Activated T-helper 17 cell treated with anti-CD3 and anti-CD28 coated beads, Interleukin-2, amount 50 U/mL, for 72 hours (primary cell): ENCODE measurements at places on chromosomes 12 and 14.

DNA sequence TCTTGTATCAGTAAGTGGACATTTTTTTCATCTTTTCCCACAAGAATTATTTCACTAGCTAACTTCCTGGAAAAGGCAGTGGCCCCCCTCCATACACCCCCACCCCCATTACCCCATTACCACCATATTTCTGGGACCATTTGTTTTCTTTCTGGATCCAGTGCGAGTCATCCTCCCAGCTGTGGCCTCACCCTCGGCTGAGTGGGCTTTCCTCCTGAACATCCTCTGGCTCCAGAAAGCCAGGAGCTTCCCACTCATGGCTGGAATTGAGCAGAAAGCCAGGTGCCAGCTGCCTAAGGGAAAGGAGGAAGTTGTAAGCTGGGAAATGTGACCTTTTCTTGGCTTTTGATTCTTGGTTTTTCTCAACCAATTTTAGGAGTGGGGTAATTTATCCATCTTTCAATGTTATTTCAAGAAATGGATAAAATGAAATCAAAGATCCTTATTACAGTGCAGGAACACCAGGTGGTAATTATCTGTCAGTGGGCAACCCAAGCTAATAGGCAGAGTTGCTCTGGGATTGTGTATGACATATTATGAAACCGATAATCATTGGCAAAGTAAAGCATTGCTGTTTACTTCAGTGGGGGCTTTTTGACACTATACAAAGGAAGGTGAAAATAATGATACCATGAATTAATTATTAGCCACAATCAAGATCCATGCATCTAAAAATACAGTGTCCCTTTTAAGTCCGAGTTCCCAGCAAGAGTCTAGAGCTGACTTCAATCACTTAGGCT is 124.6 kb downstream of the KICS2 start:
- no peak for ATAC-seq

DNA sequence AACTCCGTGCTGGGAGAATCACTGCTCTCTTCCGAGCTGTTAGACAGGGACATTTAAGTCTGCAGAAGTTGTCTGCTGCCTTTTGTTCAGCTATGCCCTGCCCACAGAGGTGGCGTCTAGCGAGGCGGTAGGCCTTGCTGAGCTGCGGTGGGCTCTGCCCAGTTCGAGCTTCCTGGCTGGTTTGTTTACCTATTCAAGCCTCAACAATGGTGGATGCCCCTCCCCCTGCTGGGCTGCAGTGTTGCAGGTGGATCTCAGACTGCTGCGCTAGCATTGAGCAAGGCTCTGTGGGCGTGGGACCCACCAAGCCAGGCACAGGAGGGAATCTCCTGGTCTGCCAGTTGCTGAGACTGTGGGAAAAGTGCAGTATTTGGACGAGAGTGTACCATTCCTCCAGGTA is 43.7 kb downstream of the GPR137C start:
- ATAC-seq, result no peak

GRCh38 chr12:53866727-53867126 is 71.9 kb upstream of the HOXC13 start:
- no peak for ATAC-seq

GRCh38 chr12:45794422-45794821 is 64.9 kb downstream of the ARID2 start:
- ATAC-seq, result no peak

DNA sequence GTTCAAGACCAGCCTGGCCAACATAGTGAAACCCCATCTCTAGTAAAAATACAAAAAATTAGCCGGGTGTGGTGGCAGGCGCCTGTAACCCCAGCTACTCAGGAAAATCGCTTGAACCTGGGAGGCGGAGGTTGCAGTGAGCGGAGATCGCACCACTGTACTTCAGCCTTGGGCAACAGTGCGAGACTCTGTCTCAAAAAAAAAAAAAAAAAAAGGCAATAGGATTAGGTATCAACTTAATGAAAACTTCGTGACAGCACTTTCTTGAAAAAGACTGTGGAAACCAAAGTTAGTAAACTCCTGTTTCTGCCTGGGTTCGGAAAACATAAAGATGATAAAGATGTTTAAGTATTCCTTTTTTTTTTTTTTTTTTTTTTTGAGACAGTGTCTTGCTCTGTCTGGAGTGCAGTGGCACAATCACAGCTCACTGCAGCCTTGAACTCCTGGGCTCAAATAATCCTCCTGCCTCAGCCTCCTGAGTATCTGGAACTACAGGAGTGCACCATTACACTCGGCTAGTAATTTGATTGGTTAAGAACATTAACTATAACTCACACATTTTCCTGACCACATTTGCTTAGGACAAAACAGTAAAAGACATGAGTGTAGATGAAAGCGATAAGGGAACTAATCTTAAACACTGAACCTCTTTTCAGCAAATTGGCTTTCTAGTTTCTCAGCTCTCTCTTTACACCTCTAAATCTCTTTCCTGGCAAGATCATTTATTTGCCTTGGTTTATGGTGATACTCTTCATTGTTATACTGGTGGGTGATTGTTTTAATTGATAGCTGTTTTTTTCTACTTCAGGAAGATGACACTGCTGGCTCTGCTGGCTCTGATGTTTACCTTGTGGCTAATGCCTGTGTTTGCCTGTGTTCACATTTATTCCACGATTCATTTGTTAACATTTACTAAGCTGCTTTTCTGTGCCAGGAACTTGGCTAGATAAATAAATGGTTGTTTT is 15.8 kb downstream of the HIF1A start:
- peak; percentile 20 for ATAC-seq

- ATAC-seq, result no peak
Observed at GRCh38 chr14:49008363-49008762, 577.8 kb downstream of the RPS29 start.

GRCh38 chr14:104709387-104710039 is 14.5 kb upstream of the ADSS1 start:
- no peak for ATAC-seq

GRCh38 chr12:108838194-108839017 is 19.0 kb downstream of the SSH1 start:
- ATAC-seq, result peak; percentile 96

GRCh38 chr14:55715889-55716288 is 135.9 kb downstream of the KTN1 start:
- ATAC-seq, result no peak

DNA sequence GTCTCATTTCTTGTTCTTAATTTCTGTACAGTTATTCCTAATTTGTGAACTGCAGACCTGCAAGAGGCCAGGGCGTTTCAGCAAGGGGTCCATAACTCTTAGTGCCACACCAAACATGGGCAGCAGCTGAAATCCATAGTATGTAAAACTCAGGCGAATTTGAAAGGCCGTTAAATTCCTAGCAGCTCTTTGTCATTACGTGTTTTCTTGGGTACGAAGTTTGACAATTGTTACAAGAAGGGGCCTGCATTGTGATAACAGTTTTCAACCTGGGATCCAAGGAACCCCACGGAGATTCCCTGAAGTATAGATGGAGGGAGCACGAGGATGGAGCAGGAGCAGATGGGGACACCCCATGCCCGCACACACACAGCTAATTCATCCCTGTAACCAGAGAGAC is 288.0 kb downstream of the ZFP36L1 start:
- no peak for ATAC-seq

- ATAC-seq, result no peak
Observed at GRCh38 chr14:39773387-39774126, 341.3 kb upstream of the FBXO33 start.

- no peak for ATAC-seq
Observed at GRCh38 chr12:42766754-42767153, 177.2 kb upstream of the PRICKLE1 start.

DNA sequence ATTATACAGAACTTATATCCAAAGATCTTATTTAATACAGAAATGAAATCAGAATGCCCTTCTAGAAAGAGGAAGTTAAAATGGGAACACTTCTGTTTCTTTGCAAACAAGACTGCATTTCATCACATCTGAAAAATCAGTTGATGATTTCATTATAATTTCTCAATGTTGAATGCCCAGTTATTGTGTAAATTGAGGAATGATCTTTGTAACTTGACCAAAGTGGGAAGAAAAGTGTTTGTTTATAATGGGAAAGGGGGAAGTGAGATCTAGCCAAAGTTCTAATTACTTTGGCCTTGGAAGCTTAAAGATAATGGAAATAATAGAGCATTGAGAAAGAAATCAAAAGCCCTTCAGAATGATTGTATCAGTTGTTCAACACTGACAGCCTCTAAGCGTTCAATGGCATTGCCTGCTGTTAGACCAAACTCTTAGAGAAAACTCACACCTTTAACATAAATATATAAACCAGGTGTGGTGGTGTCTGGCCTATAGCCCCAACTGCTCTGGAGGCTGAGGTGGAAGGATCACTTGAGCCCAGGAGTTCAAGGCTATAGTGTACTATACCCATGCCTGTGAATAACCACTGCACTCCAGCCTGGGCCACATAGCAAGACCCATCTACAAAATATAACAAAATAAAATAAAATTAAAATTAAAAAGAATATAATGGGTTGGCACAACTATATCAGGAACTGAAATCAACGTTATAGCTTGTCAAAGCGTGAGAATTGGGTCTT is 9.9 kb upstream of the LYZ start:
- no peak for ATAC-seq

- peak; percentile 92 for ATAC-seq
Observed at GRCh38 chr14:80959496-80959895, 4.1 kb downstream of the TSHR start.

GRCh38 chr12:95674631-95675030 is 115.9 kb downstream of the NTN4 start:
- ATAC-seq, result no peak

DNA sequence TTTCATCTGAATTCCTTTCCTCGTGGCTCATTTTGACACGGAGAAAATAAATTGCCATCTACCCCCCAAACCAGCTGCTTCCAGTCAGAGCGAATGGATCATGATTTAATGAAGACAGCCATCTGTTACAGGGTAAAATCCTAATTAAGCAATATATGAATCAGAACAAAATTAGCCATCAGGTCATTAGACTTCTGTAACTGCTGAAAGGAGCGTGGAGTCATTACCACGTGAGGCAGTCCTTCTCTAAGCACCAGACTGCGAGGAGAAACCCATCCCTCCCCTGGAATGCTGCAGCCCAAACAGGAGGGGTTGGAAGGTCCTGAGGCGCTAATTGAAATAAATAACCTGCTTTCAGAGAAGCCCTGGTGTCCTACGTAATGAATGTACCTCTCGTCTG is 51.1 kb upstream of the TCL1A start:
- no peak for ATAC-seq

- ATAC-seq, result no peak
Observed at GRCh38 chr12:97308576-97309198, 153.9 kb upstream of the RMST start.

DNA sequence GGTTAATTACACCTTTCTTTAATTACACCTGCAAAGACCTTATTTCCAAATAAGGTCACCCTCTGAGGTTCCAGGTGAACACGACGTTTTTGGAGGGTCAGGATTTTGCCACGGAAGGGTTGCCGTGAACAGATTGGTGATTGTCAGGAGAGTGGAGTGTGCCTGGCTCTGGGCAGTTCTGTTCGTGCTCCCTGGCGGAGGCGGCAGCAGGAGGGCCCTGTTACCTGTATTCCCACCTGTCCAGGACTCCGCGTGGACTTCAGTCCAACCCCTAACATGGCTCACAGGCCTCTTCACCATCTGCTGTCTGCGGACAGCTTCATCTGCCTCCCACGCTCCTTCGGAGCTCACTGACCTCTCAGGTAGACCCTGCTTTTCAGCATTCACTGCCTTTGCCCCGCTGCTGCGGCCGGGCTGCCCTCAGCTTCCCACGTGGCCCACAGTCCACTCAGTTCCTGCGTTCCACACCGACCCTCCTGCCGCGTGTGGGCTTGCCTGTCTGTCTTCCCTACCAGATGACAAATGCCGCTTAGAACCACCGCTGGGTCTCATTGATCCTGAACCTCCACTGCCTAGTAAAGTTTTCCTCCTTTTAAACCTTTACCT is 187.5 kb upstream of the DIO3 start:
- ATAC-seq, result no peak

DNA sequence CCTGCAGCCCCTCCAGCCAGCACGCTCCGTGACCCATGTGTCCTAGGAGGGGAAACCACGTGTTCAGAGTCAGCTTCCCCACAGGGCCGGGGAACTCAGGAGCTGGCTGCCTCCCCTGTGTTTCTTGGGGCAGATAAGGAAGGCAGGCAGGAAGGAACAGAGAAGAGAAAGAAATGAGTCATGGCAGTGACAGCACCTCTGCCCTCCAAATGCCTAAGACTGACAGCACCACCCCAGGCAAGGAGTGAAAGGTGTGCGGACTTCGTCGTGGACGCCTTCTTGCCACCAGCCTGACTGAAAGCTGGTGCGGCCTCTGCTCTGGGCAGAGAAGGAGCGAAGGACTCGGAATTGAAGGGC is 167.0 kb upstream of the FKBP4 start:
- peak; percentile 48 for ATAC-seq

DNA sequence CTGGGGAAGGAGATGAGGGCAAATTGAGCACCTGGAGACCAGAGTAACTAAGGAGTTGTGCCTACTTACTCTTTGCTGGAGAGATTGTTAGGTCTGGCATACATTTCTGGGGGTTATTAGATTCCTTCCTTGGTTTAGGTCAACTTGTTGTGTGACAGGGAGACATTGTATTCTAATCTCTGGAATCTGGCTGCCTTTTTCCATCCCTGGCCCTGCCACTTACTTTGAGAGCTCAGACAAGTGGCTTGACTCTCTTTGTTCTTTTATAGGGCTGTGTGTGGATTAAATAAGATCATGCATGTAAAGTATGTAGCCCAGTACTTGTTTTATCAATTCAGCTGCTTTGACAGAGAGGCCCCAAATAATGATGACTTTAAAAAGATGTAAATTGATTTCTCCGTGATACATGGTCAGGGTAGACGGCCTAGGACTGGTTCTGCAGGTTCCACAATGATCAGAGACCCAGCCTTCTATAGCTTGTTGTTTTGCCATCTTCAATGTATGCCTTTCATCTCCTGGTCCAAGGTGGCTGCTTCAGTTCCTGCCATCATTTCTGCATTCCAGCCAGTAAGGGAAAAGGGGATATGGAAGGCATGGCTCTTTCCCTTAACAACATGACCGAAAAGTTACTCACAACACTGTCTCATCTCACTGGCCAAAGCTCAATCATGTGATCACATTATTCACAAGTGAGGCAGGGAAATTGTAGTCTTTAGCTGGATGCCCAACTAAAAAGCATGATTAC is 72.6 kb downstream of the CHST11 start:
- ATAC-seq, result no peak

DNA sequence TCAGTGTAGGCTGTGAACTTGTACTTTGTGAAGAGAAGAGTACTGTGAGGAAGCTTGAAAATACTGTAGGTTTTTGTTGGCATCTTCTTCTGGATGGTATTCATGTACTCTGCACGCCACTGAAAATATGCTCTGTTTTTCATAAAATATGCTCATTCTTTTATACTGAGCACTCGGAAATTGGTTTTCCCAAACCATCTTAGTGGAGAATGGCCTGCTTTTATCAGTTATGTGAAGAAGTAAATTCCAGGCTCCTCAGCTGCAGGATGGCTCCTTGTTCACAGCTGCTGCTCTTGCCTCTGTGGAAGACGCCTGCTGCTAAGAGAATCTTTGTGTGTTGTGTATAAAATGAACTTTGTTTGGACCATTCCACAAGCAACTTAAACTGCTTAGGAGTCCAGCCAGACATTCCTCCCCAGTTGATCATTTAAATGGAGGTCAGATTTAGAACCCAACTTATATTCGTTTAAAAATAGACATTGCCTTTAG is 443.5 kb upstream of the RGS6 start:
- no peak for ATAC-seq

GRCh38 chr14:93720076-93720815 is 68.0 kb downstream of the PRIMA1 start:
- no peak for ATAC-seq

- ATAC-seq, result no peak
Observed at GRCh38 chr12:122749569-122750332, 2.9 kb upstream of the DENR start.

GRCh38 chr14:73785336-73785833 is 66.2 kb upstream of the PTGR2 start:
- ATAC-seq, result peak; percentile 23

- ATAC-seq, result no peak
Observed at GRCh38 chr14:39232554-39233415, 930 bp upstream of the MIA2 start.
